ENCODE measurements at places on chromosomes 12 and 14.

DNA sequence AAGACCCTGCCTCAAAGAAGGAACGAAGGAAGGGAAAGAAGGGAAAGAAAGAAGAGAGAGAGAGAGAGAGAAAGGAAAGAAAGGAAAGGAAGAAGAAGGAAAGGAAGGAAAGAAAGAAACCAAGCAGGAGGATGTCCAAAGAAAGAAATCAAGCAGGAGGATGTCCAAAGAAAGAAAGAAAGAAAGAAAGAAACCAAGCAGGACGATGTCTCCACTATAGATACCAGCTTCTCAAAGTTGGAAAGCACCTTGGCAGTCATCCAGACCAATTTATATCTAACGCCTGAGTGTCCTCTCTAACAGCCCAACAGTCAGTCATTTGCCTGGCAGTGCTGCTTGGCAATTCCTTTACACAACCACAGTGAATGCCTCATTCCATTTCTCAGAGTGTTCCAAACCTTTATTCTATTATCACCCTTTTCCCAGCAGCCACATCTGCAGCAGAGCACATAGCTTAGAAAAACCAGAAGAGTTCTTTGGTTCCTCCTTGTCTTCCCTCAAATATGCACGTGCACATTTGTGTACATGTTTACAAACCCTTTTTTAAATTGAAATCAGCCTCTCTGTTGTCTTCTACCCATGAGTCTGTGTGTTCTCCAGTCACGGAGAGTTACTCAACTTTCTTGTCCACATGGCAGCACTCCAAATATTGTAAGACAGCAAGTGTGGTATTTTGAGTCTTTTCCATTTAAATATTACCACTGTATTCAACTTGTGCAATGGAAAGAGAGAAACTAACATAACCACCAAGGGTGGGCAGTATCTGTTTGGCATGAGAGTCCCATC, 138.4 kb downstream of the STXBP6 start:
- no peak for DNase-seq

- no peak for DNase-seq
These were observed 52.1 kb downstream of the RIN3 start for GRCh38 chr14:92565718-92566115.

DNA sequence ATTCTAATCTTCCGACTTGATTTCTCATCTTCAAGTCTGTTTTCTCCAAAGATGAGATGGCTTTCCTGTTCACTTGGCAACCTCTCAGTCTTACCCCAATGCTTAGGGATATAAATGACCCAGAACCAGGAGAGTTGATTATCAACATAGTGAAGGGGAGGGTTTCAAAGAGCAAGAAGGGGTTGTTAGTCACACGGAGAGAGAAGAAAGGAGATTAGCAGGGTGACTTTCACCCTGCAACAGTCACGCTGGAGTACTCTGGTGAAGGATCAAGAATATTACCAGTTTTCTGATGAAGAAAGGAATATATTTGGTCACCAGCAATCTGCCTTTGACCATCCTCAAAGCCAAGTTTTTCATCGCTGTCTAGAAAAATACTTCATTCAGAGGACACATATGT, at the start of gene TMEM52B:
TMEM52B (plus strand) TSS at position 212 of the 400 bp plus-strand sequence. CDS start 543 bp downstream, outside the sequence.
- no peak for DNase-seq

GRCh38 chr12:106682594-106683234, 91.8 kb upstream of the RIC8B start:
- peak; percentile 8 for DNase-seq

DNA sequence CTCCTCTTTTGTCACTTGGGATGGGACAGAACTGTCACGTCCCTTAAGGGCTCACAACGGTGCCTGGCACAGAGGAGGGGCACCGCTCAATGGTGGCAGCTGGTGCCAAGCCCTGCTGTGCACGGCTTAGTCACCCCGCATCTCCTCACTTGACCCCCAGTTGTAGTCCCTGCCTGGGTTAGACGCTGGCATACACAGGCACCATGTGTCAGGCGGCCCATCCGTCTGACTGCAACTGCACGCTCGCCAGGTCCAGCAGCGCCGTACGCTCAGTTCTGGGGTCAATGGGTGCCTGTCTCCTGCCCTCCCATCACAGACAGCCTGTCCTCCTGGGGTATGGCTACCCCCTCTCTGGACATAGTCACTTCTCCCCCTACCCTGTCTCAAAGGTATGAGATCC, 1.6 kb upstream of the PACS2 start:
- no peak for DNase-seq

GRCh38 chr12:14824012-14824634, 10.1 kb upstream of the SMCO3 start:
- no peak for DNase-seq

GRCh38 chr12:107101651-107102050, 8.3 kb upstream of the CRY1 start:
- DNase-seq = no peak

- DNase-seq = peak; percentile 21
These were observed 767 bp upstream of the TCP11L2 start for GRCh38 chr12:106301611-106302321.

- DNase-seq = no peak
These were observed 41.7 kb downstream of the SUSD6 start for GRCh38 chr14:69652942-69653684.

- DNase-seq = no peak
These were observed 36.3 kb upstream of the BEGAIN start for GRCh38 chr14:100623557-100623956.

DNA sequence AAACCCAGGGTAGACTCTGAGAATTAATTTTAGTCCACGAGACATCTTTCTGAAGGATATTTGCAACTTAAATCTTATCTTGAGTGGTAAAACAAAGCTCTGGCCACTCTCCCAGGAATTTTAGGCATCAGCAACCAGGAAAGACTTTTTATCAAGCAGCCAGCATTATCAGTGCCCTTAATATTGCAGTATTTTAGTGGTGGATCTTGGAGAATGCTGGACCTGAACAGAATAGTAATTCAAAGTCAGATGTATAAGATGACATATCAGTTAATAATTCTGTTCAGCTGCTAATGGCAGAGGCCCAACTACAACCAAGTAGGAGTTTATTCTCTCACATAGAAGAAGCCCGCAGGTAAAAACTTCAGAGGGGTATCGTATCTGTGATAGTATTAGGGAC, 59.0 kb upstream of the CRY1 start:
- no peak for DNase-seq

DNA sequence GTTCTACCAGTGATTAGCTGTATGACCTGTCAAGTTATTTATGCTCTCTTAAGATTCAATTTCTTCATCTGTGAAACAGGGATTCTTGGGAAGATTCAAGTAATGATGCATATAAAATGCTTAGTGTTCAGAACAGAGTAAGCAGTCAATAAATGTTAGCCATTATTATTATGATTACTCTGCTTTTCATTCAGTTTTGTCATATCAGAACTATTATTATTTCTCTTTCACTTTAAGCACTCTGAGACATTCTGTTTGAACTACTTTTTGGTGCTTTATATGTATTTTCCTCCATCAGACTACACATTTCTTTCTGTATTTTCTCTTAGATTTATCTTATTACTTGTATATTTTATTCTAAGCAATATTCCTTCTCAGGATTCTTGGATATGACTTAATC, 81.2 kb downstream of the CFAP54 start:
- DNase-seq = no peak

GRCh38 chr12:16094437-16094836, 183.0 kb downstream of the SLC15A5 start:
- DNase-seq = no peak

DNA sequence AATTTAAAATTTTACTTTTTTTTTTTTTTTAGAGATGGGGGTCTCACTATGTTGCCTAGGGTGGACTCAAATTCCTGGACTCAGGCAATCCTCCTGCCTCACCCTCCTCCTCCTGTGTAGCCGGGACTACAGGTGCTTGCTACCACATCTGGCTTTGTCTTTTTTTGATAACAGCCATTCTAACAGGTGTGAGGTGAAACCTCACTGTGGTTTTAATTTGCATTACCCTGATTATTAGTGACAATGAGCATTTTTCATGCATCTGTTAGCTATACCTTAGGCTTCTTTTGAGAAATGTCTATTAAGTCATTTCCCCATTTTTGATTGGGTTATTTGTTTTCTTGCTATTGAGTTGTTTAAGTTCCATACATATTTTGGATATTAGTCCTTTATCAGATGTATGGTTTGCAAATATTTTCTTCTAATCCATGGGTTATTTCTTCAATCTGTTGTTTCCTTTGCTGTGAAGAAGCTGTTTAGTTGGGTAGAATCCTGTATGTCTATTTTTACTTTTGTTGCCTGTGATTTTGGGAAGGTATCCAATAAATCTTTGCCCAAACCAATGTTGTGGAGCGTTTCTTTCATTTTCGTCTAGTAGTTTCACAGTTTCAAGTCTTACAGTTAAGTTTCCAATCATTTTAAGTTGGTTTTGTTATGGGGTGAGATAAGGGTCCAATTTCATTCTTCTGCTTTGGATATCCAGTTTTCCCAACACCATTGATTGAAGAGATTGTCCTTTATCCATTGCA, 86.1 kb downstream of the MYF5 start:
- DNase-seq = no peak

DNA sequence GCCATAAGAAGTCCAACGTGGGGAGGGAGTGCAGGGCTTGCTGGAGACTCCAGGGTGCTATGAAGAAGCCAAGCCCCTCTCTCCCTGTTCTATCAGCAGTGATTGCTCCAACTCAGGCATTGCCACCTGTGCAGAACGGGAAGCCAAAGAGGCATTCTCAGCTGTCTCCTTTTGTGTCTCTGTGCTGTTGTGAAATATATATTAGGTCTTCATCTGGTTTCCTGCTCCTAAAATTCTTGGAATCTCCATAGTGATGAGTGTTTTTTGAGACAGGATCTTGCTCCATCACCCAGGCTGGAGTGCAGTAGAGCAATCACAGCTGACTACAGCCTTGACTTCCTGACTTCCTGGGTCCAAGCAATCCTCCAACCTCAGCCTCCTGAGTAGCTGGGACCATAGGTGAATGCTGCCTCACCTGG, 51.2 kb upstream of the AEBP2 start:
- DNase-seq = no peak

- no peak for DNase-seq
These were observed 34.8 kb downstream of the DLK1 start for GRCh38 chr14:100761481-100761880.

GRCh38 chr12:26077915-26078702, 46.7 kb downstream of the BHLHE41 start:
- DNase-seq = no peak

DNA sequence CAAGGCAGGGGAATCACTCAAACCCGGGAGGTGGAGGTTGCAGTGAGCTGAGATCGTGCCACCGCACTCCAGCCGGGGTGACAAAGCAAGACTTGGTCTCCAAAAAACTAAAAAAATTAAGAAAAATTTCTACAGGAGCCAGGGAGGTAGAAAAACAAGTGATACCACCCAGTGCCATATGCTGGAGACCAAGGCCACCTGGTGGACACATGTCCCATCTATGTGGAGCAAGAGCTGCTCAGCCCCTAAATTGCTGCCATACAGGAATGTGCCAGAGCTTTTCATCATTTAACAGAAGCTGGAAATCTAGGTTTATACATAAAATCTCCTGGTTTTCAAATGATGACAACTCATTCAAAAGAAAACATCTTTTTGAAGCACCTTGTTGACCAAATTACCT, 61.4 kb upstream of the ELK3 start:
- DNase-seq = no peak

GRCh38 chr14:102250636-102251035, 54.3 kb downstream of the MOK start:
- no peak for DNase-seq

Data from hepatic stellate cell (primary cell).